GM12865 (cell line): ENCODE measurements at places on chromosomes 5 and 9.
A peak's percentile ranks its signal among the peaks of the same experiment; 100 is the strongest.

DNA sequence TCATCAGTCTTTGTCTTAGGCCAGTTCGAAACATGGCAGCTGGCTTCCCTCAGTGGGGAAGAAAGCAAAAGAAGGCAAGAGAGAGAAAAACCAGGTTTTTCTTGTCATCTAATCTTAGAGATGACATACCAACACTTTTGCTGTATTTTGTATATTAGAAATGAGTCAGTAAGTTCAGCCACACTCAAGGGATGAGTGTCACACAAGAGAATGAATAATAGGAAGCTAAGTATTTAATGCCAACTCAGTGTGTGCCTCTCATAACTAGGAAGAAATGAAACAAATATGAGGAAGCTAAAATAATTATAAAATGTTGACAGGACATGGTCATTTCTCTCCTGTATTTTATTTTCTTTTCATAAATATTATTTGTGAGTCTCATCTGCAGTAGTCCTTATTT lies 65.3 kb downstream of the CDH12 start:
- no peak for DNase-seq

- DNase-seq = no peak
Observed at GRCh38 chr5:154220625-154221024, 30.1 kb downstream of the GALNT10 start.

DNA sequence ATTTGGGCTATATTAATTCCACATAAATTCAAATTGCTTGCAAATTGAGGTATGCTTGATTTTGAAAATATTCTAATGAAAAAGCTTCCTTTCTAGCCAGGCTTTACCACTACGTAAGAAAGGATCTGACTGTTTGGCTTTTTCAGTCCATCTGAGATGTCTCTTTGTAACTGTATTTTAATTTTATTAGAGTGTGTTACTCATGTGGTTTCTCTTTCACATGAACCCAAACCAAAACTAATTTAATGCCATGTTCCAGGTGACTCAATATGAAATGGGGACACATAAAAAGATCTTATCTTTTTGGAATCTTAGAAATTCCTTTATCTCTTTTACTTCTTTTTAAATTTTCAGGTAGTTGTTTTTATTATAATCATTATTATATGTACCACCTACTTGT lies 85.3 kb downstream of the NFIB start:
- no peak for DNase-seq

DNA sequence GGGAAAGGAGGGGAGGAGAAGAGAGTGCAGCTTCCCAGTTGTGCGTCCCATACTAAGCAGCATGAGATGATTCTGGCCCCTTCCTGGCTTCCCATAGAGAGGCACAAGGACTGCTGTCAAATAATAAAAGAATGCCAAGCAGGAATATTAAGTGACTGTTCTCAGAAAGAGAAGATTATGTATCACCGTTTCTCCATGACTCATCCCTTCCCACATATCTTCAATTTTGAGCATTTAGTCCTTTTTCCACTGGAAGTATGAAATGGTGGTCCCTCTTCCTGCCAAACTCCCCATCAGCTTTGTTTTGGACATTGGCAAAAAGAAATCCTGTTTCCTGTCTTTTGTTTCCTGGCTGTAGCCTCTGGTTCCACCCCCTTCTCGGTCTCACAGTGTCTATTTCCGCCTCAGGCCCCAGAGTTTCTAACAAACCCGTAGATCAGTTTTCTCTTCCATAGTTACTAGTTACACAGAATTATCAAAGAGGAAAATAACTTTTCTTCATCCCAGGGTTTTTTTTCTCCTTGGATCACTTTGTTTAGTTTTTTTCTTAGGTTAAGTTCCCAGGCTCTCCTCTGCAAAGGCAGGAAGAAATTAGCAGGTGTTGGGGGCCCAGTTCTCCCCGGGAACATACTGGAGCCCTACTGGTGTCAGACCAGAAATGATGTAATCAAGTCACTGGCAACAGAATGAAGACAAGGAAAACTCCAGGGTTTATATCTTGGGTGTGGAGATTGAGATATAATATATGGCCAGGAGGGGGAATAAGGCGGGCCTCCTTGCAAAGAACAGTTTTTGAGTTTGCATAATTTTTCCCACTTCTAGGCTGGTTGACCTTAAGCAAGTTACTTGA lies 26.4 kb upstream of the ARHGAP26 start:
- no peak for DNase-seq

DNA sequence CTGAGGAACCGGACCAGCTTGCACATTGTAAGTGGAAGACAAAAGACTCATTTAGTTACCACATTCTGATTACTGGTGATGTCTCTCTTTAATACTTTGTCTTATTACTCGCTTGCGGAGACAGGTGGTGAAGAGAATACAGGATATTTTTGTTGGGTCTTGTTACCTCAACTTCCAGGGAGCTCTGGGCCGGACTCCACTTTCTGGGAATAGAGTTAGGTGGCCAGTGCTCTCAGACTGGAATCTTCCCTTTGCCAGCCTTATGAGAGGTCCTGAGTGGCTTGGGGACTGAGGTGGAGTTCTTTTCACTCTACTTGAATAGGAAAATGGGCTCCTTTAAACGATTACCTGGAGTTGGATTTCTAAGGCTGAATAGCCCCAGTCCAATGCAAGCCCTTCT lies 33.3 kb upstream of the SPRY4 start:
- no peak for DNase-seq

DNA sequence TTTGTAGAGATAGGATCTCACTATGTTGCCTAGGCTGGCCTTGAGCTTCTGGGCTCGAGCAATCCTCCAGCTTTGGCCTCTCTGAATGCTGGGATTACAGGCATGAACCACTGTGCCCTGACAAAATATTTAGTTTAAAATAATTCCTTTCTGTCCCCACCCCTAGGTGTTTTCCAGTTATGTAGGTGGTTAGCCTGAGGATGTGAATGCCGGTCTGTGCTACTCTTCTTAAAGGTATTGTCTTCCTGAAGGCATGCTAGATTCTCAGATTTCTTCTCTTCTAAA lies 56.7 kb upstream of the BASP1 start:
- DNase-seq = no peak

DNA sequence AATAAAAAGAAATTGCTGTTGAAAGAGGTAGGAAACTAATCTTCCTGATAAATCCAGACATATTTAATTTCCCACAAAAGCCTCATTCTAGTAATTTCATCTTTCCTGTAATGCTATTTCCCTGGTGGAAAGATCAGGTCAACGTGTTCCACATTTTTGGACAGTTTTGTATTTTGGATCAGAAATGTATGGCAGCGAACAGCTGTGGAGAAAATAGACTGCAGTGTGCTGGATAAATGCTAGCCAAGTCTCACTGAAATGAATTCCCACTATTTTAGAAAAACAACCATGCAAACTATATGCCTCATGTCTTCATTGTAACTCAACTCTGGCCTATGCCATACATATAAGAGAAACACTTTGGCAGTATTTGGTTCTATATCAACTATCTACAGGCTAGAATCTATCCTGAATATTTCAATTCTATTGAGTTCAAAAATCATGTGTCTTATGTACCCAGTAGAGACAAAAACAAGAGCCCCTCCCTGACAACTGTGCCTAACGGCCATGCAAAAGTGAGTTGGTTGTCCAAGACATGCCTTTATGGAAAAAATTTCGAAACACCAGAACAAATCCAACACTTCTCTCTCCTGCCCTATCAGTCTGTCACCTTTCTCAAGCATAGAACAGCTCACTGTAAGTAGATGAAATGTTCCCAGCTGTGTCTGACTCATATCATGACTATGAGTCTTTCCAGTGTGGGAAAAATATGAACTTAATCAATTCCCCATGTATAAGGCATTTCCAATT lies 191.3 kb upstream of the NREP start:
- no peak for DNase-seq

DNA sequence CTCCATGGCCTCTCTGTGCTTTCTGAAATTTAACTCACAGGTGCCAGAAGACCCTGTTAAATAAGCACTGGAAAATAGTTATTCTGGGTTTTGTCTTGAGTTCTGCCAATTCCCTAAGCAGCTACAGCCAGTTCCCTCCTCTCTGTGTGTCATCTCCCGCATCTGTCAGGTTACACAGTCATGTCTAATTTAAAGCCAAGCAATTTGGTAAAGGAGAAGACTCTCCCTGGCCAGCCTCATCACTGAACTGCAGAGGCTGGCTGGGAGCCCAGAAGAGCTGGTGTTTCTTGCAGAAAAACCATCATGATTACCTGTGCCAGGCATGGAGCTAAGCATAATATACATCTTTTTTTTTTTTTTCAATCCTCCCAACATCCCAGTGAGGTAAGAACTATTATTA lies 141.3 kb upstream of the ZNF366 start:
- DNase-seq = no peak

- no peak for DNase-seq
Observed at GRCh38 chr9:1918622-1919021, 96.5 kb upstream of the SMARCA2 start.

DNA sequence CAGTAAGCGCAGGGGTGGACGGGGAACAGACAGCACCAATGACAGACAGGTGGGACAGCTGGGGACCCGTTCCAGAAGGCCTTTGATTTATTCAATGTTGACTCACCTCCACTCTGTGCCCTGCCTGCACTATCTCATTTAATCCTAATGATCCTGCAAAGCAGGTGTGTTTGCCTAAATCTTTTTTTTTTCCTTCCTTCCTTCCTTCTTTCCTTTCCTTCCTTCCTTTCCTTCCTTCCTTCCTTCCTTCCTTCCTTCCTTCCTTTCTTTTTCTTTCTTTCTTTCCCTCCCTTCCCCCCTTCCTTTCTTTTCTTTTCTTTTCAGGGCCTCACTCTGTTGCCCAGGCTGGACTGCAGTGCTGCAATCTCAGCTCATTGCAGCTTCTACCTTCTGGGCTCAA lies 17.1 kb upstream of the CORO2A start:
- DNase-seq = no peak

DNA sequence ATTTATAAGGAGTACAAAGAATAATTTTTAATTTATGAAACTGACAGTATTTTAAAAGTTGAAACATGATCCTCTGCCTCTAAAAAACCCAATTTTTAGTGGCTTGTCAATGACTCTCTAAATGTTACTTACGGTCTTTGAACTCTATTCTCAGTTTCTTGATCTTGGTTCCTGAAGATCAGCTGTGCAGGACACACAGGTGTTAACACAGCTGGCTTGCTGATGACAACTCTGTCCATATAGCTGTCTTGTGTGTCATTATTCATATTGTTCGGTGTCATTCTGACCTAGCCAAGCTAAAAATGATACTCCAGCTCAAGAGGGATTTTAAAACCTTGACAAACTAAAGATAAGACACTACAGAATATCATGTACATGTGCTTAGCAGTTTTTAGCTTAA lies 314.5 kb downstream of the CCDC171 start:
- peak; percentile 32 for DNase-seq

DNA sequence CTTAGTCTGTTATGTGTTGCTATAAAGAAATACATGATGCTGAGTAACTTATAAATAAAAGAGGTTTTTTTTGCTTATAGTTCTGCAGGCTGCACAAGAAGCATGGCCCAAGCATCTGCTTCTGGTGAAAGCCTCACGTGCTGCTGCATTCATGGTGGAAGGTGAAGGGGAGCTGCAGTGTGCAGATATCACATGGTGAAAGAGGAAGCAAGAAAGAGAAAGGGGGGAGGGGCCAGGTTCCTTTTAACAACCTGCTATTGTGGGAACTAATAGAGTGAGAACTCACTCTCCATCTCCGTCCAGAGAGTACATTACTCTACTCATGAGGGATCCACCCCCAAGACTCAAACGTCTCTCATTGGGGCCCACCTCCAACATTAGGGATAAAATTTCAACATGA lies 12.5 kb upstream of the PARP8 start:
- peak; percentile 63 for DNase-seq

DNA sequence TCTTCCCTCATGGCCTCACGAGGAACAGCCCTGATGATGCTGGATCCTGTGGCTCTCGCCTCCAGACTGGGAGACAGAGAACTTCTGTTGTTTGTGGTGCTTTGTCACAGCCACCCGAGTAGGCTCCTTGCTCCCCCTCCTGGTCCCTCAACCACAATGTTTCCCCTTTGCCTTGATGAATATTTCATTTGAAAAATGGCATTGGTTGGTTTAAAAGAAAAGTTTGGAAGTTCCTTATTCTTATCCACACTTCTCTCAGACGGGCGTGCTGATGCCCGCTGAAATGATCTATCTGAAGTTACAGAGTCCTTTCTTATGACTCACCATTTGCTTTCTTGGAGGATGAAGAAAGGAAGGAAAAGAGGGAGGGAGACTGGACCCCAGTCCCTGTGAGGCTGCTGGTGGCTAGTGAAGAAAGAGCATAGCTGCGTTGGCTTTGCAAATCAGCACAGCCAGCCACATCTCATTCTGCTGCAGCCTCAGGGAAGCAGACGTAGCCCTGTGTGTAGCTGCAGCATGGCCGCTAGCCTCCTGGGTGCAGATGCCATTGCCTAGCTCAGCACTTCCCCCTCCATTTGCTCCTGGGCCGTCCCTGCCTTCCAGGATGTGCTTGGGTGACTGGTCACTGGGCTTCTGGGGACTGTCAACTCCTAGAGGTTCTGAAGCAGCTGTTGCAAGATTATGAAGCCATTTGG lies 185.9 kb downstream of the ERCC6L2 start:
- DNase-seq = peak; percentile 27

GRCh38 chr9:117494401-117495090 lies 79.7 kb upstream of the ASTN2 start:
- no peak for DNase-seq

DNA sequence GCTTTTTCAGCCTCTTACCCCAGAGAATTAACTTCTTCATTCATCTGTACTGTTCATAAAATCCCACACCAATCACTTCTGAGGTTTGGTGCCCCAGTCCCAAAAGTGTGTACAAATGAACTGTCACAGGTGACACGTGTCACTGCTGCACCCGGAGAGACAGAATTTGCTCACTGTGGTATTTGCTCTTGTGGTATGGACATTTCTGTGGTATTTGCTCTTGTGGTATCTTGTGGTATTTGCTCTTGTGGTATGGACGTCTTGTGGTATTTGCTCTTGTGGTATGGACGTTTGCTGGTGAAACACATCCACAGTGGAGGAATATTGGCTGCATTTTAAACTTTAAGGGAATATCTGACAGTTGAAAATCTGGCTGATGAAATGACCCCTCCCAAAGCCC lies 214.9 kb upstream of the DAP start:
- DNase-seq = peak; percentile 26

DNA sequence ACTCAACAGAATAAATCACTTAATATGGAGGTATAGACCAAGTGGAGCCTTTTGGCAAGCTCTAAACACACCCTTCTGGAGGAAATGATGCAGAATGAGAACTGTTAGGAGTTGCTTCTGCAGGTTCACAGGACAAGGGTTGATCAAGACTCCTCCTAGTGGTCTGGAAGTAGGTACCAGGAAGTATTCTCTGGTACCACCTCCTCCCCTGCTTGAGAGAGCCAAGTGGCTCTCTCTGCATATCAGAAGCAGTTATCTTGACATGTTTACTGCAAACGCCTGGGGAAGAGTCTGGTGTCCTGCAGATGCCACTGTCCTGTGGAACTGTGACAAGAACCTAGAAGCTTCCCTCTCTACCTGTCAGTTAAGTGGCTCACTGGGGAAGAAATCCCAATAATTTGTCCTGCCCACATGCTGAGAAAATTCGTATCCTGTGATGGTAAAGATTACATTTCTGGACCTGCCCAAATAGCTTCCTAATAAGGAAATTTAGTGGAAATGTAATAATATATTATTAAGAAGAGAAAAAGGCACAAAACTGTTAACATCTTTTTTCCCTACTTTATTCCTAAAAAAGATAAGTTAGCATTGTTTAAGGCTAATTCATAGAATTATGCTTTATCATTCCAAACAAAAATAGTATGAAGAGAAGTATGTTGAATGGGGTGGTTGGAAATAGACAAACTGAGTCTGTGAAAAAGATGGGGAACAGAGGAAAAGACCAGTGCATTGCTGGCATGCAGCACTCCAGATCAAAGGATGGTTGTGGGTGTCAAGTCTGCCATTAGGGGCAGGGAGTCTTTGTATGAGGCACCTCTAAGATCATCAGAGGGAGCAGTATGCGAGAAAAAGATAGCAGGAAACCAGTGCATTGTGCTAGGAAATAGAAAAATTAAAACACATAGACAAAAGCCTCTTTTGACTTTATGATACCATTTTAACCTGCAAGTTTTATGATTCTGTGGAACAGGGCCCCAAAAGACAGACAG lies 118.8 kb downstream of the CDC42SE2 start:
- peak; percentile 91 for DNase-seq
